ENCODE measurements at places on chromosomes 2 and 18. TPM values are rescaled to one million over a fixed set of nuclear protein-coding genes. Genes with fewer than 3 reads are reported as not detected.

- no peak for DNase-seq
These were observed 414.3 kb upstream of the HS6ST1 start for GRCh38 chr2:128732976-128733431.

DNA sequence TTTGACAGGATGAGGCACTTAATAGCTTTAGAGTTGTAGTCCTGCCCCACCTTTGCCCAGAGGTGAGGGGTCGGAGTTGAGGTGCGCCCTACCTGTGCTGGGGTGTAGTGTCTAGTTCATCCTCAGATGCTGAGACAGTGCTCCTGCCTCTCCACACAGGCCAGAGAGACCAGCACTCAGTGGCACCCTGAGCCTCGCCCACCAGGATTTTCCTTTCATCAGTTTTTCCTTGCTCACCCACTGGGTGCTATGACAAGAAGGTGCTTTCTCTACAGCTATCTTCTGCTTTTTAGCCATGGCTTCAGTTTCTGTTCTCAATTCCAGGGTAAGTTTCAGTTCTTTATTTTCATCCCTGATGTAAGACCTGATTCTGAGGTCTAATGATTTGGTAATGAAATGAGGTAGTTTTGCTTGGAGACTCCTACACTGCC, 16.8 kb upstream of the TMEM131 start:
- DNase-seq, result no peak

DNA sequence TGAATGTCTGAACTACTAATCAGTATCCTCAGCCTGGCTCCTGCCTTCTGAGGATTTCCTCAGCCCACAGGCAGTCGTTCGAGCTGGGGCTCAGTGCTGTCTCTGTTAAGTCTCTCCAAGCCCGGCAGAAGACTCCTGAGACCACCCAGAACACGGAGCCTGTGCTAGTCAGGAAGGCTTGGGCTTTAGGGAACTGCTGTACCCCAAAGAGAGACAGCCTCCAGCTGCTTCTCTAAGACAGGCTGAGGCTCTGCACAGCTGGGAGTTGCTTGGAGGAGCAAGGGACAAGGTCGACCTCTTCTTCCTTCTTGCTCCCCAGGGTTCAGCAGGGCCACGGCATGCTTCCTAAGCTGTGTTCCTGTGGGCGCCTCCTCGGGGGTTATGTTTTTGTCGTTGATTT, 283.4 kb upstream of the MYT1L start:
- no peak for DNase-seq

DNA sequence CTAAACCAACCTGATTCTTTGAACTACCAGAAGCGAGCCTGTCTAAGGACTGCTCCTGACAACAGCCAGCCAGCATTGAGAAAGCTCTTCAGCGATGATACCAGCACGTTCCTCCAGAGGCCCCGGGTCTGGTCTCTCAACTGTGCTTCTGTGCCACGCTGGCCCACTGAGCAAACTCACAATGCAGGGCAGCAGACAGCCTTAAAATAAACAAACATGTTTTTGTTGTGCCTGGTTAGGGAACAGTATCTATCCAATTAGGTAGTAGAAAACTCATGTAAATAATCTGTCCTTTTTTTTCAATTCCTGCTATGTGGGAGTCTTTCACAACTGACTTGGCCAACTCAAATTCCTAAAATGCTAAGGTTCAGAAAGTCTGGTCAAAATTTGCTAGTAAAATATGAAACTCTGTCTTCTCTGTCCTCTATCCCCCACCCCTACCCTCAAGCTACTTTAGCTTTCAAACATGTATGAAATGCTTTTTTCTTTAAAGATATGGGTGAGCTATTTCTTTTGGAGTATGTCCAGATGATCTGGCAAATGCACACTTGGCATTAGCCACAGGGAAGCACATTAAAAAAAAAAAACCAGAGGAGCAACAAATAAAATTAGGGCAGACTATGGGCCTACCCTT, 21.4 kb upstream of the EML4 start:
- DNase-seq, result no peak

CFC1 gene
- total RNA-seq, result not detected

VIT gene
- 16.7 TPM for total RNA-seq

HYCC2 gene
- total RNA-seq, result 20.7 TPM

All from esophagus squamous epithelium (tissue), 5 donors.